Stimulated activated CD4-positive, alpha-beta T cell treated with anti-CD3 and anti-CD28 coated beads, Interleukin-15, amount 100 ng/mL, for 1 hour (primary cell): ENCODE measurements at places on chromosomes 4 and X.
A peak's percentile ranks its signal among the peaks of the same experiment; 100 is the strongest.

- no peak for DNase-seq
Observed at GRCh38 chr4:155908187-155909139, 5.0 kb downstream of the TDO2 start.

- DNase-seq: no peak
Observed at GRCh38 chr4:75484190-75484589, 30.0 kb downstream of the RCHY1 start.

GRCh38 chr4:23016981-23017380 is 324.2 kb downstream of the GBA3 start:
- no peak for DNase-seq

- no peak for DNase-seq
Observed at GRCh38 chrX:16155581-16156096, 11.6 kb upstream of the MAGEB17 start.

GRCh38 chrX:73289039-73289438 is 74.4 kb upstream of the NAP1L2 start:
- DNase-seq: no peak

GRCh38 chr4:103292373-103292772 is 94.2 kb upstream of the CENPE start:
- DNase-seq: no peak

- no peak for DNase-seq
Observed at GRCh38 chr4:130424211-130424610, 1328.3 kb downstream of the C4orf33 start.

DNA sequence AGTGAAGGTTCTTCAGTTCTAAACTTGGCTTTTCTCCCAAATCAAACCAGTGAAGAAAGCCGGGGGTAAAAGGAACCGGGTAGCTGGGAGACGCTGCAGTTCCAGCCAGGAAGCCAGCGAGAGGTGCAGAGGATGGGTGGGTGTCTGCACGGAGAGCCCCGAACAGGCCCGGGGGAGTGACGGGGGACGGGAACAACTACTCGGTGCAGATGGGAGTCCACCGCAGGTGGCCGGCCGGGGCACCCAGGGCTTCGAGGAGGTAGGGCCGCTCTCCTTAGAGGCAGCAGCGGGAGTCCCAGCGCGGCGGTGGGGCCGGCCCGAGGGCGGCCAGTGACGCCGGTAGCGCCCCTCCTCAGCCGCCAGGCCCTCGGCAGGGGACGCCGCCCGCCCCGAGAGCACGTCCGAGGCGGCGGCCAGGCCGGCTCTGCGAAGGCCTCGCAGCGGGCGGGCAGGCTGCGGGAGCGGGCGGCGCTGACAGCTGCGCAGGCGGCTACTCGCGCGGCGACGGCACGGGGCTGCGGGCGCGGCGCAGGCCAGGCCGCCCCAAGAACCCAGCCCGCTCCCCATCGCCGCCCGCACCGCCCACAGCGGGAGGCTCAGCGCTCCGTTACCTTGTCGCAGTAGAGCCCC is 449 bp downstream of the FBXL5 start:
- peak; percentile 16 for DNase-seq

DNA sequence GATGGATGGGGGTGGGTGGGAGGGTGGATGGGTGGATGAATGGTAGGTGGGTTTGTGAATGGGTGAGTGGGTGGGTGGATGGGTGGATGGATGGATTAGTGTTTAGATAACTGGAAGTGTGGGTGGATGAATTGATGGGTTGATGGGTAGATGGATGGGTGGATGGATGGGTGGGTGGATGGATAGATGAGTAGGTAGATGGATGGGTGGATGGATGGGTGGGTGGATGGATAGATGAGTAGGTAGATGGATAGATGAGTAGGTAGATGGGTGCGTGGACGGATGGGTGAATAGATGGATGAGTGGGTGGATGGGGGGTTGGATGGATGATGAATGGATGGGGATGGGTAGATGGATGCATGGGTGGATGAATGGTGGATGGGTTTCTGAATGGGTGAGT is 20.3 kb upstream of the ASMTL start:
- DNase-seq: no peak

DNA sequence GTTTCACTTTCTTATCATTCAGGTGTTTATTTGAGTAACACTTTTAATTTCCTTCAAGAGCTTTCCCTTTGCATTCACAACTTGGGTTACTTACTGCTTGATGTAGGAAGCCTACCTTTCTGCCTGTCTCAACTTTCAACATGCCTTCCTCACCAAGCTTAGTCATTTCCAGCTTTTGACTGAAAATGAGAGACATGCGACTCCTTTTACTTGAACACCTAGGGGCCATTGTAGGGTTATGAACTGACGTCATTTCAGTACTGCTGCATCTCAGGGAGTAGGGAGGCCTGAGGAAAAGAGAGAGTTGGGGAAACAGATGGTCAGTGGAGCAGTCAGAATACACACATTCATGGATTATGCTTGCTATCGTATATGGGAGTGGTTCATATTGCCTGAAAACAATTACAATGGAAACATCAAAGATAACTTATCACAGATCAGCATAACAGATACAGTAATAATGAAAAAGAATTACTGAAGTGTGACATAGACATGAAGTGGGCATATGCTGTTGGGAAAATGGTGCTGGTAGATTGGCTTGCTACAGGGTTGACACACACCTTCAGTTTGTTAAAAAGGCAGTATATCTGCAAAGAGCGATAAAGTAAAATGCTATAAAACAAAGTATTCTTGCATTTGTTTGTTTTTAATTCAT is 25.7 kb downstream of the USP53 start:
- DNase-seq: no peak

- DNase-seq: no peak
Observed at GRCh38 chr4:112377594-112378242, 80.5 kb downstream of the ALPK1 start.

DNA sequence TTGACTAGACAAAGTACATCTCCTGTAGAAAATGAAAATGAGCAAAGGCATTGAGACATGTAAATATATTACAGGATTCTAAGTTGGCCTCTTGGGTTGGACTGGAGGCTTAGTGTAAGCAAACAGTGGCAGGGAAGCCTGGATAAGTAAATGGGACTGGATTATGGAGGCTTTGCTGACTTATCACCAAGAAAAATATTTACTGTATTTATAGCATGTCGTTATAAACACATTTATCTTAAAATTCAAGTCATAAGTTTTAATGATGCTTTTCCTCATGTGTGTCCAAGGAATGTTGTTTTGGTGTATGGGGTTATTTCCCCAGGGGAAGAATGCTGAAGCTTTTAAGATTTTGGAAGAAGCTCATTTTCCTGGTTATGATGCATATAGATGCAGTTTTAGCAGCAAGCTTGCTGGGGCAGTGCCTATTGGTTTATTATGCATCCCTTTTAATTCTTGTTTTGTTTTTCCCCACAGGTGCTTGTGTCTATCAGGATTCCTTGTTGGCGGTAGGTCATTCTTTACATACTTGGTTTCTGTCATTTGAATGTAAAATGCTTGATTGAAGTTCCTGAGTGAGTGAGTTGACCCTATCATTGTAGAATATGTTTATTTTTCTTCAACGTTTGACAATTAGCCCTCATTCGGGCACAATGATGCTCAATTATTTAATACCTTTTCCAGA is 8.5 kb downstream of the FRAS1 start:
- no peak for DNase-seq

DNA sequence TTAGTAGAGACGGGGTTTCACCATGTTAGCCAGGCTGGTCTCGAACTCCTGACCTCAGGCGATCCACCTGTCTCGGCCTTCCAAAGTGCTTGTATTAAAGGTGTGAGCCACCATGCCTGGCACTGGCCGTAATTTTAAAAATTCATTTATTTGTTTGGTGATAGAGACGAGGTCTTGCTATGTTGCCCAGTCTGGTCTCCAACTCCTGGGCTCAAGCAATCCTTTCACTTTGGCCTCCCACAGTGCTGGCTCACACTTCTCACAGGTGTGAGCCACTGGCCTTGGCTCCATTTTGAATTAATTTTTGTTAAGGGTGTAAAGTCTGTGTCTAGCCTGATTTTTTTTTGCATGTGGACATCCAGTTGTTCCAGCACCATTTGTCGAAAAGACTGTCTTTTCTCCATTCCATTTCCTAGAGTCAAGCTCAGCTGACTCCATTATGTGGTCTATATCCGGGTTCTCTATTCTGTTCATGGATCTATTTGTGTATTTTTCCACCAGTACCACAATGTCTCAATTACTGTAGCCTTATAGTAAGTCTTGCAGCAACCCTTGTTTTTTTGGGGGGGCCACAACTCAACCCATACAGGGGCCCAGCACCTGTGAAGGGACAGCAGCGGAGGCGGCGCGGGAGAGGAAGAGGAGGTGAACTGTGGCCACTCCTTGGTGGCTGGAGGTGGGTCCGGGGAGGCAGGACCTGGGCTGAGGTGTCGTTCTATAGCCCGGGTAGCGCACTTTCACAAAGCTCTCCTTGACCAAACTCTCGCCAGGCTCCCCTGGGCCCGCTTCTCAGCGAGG is 1.5 kb upstream of the NSD2 start:
- DNase-seq: no peak

- no peak for DNase-seq
Observed at GRCh38 chrX:129696463-129697155, 41.9 kb upstream of the APLN start.

DNA sequence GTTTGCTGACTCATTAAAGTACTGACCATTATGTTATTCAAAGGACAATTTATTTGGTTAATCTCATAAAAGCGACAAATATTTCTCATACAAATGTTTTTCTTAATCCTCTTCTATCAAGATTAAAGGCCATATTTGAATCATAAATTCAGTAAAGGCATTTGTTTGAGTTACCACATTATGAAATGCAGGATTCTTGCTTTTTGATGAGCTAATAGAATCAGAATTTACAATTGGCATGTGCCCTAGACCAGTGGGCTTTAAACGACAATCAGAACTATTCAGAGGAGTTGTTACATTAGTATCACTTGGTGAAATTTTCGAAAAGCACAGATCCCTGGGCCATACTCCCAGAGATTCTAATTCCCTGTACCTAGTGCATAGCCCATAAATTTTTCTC is 55.3 kb downstream of the KLHL4 start:
- no peak for DNase-seq

DNA sequence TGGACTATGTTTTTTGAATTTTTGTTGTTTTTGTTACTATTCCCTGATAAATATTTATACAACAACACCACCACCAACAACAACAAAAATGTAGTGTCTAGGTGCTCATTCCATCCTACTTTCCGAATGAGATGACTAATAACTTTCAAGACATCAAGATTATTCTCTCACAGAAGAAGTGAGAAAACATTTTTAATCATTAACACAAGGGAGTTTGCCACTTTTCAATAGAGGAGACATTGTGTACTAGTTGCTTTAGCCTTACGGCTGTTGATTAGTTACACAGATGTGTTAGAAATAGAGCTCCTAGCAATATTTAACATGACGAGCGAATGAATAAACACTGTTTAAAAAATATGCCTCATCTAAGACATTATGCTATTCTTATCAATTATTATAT is 898.8 kb downstream of the C4orf33 start:
- no peak for DNase-seq

- DNase-seq: no peak
Observed at GRCh38 chrX:1475881-1476280, 23.2 kb upstream of the ASMTL start.

GRCh38 chr4:142523111-142523510 is 323.0 kb downstream of the INPP4B start:
- no peak for DNase-seq

DNA sequence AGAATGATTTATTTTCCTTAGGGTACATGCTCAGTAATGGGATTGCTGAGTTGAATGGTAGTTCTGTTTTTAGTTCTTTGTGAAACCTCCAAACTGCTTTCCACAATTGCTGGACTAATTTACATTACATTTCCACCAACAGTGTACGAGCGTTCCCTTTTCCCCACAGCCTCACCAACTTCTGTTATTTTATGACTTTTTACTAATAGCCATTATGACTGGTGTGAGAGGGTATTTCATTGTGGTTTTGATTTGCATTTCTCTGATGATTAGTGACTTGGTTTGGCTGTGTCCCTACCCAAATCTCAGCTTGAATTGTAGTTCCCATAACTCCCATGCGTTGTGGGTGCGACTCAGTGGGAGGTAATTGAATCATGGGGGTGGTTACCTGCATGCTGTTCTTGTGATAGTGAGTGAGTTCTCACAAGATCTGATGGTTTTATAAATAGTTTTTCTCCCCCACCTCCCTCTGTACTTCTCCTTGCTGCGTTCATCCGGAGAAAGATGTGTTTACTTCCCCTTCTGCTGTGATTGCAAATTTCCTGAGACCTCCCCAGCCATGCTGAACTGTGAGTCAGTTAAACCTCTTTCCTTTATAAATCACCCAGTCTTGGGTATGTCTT is 95.1 kb downstream of the GBA3 start:
- no peak for DNase-seq

GRCh38 chrX:143754183-143754582 is 33.6 kb upstream of the SPANXN2 start:
- DNase-seq: no peak

GRCh38 chr4:35538807-35539206 is 705.5 kb downstream of the ARAP2 start:
- DNase-seq: no peak

- DNase-seq: no peak
Observed at GRCh38 chr4:164207460-164207859, 546.5 kb upstream of the SMIM31 start.

GRCh38 chr4:153090181-153090580 is 114.1 kb upstream of the TRIM2 start:
- no peak for DNase-seq

- no peak for DNase-seq
Observed at GRCh38 chr4:151532001-151532708, 123.2 kb downstream of the FHIP1A start.

DNA sequence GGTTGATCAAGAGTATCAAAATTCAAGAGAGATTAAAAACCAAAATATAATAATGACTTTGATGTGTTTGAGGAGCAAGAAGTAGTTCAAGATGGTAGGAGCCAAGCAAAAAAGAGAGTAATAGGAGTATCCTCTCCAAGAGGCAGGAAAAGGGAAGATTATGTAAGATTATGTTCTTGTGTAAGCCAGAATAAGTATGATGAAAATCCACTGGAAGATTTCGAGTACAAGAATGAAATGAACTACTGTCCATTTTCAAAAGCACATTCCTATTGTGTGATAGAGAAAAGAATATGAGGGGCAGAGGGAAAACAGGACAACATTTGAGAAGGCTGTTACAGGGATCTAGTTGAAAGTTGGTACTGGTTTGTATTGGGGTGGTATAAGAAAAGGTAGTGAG is 659.6 kb upstream of the INTU start:
- no peak for DNase-seq

DNA sequence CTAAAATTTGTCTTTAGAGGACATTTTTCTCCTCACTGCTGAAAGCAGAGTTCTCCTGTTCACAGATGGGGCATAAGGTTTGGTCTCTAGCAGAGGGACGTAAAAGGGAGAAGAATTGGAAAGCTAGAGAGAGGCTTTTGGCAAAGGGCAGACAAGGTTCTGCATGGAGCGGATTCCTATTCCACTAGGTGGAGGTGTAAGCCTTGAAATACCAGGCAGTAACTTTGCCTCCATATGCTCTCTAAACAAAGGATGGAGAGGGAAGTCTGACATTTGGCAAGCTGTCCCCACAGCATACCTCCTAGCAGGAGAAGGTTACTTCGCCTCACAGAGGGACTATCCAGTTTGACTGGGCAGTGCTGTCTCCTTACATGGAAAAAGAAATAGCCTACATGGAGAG is 174.7 kb downstream of the DACH2 start:
- DNase-seq: no peak
